ENCODE measurements at places on chromosomes 3 and 15. TPM values are rescaled to one million over a fixed set of nuclear protein-coding genes. Genes with fewer than 3 reads are reported as not detected.

Gene C3orf49
- total RNA-seq = not detected

Gene ARL14
- total RNA-seq = 0.87 TPM

Gene CDHR4
- not detected for total RNA-seq

DNA sequence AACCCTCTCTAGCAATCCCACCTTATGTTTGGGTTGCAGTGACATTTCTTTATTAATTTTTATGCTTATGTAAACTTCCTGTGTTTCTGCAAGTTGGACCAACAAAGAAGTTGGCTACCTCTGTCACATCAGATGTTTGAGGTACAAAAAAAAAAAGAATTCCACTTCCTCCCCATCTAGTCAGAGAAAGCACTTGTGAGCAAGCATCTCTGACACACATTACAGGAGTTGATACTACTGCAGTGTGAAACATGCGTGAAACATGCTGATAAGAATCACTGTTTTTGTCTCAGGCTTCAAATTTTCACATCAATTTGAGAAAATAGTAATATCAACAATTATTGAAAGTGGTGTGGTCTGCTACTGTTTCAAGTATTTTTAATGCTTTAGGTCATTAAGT lies 1.3 kb downstream of the SCAANT1 start:
- no peak for DNase-seq

- DNase-seq = no peak
These were observed 8.6 kb downstream of the FBXL22 start for GRCh38 chr15:63605816-63606215.

GRCh38 chr3:126342211-126342610 lies 15.0 kb downstream of the KLF15 start:
- DNase-seq = no peak

GRCh38 chr3:126287171-126287535 lies 70.1 kb downstream of the KLF15 start:
- DNase-seq = no peak

DNA sequence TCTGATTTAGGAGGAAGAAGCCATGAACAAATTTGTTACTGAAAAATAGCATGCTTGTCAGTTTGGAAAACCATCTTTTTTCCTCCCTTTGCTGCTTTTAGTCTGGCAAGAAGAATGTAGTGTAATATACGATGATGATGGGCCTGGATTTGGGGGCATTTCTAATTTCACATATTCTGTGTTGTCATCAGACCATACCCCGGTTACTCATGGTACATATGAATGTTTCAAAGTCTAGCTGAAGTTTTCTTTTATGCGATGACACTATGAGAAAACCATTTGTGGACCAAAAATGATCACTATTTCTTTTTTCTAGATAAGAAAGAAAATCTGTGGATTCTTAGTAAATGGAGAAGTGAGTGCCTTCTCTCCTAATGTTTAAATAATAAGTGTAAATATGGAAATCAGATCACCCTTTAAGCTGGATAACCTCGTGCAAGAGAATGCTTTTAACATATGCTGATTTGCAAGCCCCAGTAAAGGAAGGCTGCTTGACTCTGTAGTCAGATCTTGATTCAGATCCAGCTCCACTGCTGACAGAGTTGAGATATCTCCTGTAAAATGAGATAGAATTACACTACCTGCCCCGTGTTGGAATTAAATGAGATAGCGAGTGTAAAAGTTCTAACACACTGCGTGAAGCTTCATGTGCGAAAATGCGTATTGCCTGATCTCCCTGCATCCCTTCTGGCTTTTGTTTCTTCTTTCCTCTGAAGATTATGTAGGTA lies 3.0 kb downstream of the MEF2A start:
- DNase-seq = no peak

GRCh38 chr3:140753865-140754754 lies 76.2 kb downstream of the TRIM42 start:
- DNase-seq = peak; percentile 66

GRCh38 chr15:29686079-29686425 lies 136.2 kb downstream of the TJP1 start:
- no peak for DNase-seq

DNA sequence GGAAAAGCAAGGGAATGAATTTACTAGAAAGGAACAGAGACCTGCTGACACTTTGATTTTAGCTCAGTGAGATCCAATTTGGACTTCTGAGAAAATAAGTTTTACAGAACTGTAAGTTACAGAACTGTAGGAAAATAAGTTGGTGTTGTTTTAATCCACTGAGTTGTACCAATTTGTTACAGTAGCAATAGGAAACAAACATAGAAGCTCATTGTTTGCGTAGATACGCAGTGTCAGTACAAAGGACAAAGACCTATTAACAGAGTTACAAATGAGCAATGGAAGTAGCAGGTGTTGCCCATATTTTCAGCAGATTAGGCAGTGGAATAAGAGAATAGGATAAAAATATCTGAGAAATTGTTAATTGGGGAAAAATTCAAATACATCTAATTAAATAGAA lies 385.8 kb upstream of the CNTN6 start:
- DNase-seq = no peak

GRCh38 chr3:126706631-126707030 lies 2.6 kb downstream of the CHCHD6 start:
- no peak for DNase-seq

- peak; percentile 72 for DNase-seq
These were observed 9.5 kb downstream of the COPS2 start for GRCh38 chr15:49145651-49146609.

DNA sequence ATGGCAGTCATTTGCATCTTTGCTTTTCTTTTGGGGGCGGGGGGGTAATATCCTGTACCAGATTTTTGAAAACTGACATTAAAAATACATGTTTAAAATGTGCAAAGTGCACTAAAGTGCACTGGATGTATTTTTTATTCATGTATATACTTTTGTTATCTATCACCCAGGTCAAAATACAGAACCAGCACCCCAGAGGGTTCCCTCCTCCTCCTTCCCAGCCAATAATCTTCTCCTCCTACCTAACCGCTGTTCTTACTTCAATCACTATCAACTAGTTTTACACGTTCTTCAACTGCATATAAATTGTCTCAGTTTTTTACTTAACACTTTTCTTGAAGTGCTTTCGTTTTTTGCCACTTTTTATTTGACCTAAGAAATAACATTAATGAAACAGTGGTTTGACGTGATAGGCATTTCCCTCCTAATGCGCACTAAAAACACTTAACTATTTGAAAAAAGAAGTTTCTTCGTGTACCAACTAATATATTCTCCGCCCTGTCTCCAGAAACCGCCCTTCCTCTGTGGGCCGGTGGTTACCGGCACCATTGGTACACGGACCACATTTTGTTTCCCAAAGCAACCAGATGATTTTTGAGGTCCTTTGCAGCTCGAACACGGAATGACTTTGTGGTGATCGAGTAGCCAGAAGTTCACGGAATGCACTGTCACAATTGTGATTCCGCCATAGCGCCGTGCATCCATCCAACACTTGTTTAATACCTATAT lies 836 bp upstream of the AKAP13 start:
- no peak for DNase-seq

GRCh38 chr15:68192804-68193486 lies 12.2 kb downstream of the CALML4 start:
- no peak for DNase-seq

DNA sequence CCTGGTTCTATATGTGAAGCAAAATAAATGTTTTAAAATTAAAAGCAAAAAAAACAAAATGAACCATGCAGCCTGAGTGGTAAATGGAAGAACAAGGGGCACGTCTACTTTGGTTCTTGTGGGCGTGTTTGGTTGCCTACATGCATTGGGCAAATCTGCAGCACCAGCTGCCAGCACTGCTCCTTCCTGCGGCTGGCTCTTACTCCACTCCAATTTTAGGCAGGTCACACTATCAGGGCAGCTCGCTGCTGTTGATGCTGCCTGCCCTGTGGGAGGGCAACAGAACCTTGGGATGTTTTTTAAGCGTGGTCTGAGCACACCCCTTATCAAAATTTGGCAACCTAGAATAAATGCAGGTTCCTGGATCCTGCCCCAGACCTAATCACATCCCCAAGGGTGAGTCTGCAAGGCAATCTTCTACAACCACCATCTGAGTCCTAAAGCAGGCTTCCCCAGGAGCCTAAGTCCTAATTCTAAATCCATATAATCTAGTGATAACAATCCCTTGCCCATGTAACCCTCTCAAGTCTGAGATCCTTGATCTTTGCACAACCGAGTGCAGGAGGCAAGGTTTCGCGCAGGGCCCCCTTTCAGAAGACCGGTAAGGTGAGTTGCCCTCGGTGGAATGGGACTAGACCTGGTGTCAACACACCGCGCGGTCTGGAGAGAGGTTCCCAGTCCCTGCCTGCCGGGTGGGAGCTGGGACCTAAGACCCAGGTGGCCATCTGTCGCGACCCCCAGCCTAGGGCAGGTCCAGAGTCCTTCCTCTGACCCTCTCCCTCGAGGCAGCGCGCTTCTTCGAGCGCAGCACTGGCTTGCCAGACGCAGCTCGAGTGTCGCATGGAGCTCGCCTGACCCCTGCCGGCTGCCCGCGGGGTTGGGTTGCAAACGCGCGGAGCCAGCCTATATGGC lies 15.9 kb downstream of the IVD start:
- no peak for DNase-seq
